ENCODE measurements at places on chromosomes 4 and X.

GRCh38 chrX:143945171-143945570, 61.3 kb downstream of the UBE2NL start:
- no peak for DNase-seq

GRCh38 chr4:153036931-153037482, 100.9 kb downstream of the FHDC1 start:
- no peak for DNase-seq

GRCh38 chr4:70714079-70714887, 7.5 kb upstream of the RUFY3 start:
- DNase-seq, result no peak

- no peak for DNase-seq
These were observed 11.9 kb upstream of the ZNF157 start for GRCh38 chrX:47358387-47359065.

- no peak for DNase-seq
These were observed 345.4 kb upstream of the GATB start for GRCh38 chr4:152106113-152106763.

- DNase-seq, result peak; percentile 51
These were observed at the start of gene GPRIN3 for GRCh38 chr4:89307446-89308160. TSS of gene GPRIN3 (minus strand) at chr4:89307800. CDS start at chr4:89250110, 57,690 bp downstream.

GRCh38 chrX:155071694-155072280, 479 bp downstream of the BRCC3 start:
- DNase-seq, result no peak

DNA sequence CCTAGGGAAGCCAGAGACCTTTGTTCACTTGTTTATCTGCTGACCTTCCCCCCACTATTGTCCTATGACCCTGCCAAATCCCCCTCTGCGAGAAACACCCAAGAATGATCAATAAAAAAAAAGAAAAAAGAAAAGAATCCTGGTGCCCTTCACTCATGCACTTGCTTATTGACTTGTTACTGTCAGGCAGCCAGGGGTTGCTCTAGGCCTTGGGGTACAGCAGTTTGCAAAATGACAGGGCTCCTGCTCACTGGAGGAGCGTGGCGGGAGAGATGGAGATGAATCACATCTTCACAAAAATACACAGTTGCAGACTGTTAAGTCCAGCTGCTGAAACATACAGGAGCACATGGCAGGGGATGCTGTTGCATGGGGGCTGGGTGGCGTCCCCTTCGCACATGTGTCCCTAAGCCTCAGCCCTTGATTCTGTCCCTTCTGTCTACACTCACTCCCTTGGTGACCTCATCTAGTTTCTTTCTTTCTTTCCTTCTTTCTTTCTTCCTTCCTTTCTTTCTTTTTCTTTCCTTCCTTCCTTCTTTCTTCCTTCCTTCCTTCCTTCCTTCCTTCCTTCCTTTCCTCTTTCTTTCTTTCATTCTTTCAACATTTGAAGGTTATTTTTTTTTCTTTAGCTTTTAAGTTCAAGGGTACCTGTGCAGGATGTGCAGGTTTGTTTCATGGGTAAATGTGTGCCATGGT, 16.9 kb upstream of the TMEM271 start:
- no peak for DNase-seq

DNA sequence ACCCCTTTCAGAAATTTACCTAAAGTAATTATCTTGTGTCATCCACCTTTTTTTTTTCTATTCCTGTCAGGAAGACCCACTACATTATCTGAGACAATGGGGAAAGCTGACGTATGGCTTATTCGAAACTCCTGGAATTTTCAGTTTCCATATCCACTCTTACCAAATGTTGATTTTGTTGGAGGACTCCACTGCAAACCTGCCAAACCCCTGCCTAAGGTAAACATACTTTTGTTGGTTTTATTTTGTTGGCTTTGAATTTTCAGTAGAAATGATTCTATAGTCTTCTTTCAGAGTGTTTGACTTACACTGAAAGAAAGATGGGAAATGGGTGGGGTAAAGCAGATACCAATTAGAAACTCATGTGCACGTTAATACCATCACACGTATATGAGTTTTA, 2.2 kb downstream of the UGT2B7 start:
- DNase-seq, result no peak

GRCh38 chrX:105313596-105313995, 93.1 kb upstream of the TEX13A start:
- DNase-seq, result no peak

DNA sequence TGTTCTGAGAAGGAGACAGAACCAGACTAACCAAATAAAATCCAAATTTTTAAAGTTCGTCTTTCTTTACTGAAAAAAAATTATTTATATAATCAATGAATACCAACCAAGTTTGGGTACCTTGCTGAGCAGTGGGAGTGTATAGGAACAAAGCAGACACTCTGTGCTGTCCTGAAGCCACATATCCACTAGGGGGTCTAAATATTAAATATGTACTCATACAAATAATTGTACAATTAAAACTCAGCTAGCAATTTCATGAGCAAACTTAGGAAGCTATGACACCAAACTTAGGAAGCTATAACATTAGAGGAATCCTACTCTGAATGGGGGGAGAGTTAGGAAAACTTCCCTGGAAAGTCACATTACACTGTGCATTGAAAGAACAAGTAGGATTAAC, 582.0 kb upstream of the EPHA5 start:
- DNase-seq, result no peak

GRCh38 chr4:139514382-139515059, 41.5 kb downstream of the SETD7 start:
- DNase-seq, result no peak

Data from stimulated activated CD4-positive, alpha-beta T cell treated with anti-CD3 and anti-CD28 coated beads, Interleukin-1b, Interleukin-23, amount 100 ng/mL, for 1 hour (primary cell).